Vagina (tissue), 2 donors: ENCODE measurements at places on chromosomes 1 and 21.

DNA sequence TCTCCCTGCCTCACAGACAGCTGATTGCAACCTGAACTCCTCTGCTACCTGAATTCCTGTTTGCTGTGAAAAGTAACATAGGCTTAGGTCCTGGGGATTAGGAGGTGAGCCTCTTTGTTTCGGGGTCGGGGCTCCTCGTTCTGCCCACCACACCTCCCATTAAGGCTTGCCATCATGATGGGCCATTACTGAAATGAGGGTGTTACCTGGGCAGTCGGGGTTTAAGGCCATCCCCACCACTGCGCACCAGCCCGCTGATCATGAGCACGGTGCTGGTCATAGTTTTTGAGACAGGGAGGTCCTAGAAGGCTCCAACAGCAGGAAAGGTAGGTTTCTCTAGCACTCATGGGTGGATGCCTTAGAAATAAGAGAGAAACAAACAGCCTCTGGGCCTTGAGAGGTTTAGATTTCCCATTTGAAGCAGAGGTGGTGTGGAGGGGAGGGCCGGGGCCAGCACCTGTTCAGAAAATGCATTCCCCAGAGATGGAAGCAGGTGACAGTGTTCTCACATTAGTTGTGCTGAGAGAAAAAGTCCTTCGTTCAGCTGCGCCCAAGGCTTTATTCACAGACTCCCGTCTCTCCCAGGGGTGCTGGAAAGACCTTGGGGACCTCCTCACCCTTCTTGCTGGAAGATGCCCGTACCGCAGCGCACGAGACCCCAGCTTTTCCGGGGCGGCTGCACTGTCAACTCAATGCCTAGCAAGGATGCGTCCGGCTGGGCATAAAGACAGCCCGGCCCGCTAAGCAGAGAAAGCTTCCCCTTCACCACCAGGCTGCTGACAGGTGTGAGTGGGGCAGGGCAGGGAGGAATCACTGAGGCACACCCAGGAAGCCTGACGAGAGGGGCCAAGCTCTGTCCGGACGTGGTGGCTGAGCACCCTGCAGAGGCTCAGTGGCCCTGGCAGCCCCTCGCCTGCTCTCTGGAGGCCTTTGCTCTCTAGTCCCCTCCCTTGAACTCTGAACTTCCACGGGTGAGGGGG, 125.5 kb downstream of the PGBD5 start:
- DNase-seq = no peak

- DNase-seq = no peak
Measured at GRCh38 chr1:166822385-166822784, 16.9 kb upstream of the POGK start.

DNA sequence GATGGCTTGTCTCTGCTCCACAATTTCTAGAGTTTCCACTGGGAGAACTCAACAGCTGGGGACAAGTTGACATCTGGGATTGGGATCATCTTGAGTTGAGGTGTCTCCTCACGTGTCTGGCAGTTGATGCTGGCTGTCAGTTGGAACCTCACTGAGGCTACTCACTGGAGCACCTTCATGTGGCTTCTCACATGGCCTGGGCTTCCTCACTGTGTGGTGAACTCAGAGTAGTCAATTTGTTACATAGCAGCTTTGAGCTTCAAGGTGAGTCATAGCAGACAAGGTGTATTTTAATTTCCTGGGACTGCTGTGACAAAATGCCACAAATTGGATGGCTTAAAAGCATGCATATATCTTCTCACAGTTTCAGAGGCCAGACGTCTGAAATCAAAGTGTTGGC, 44.0 kb downstream of the NTNG1 start:
- DNase-seq = no peak

DNA sequence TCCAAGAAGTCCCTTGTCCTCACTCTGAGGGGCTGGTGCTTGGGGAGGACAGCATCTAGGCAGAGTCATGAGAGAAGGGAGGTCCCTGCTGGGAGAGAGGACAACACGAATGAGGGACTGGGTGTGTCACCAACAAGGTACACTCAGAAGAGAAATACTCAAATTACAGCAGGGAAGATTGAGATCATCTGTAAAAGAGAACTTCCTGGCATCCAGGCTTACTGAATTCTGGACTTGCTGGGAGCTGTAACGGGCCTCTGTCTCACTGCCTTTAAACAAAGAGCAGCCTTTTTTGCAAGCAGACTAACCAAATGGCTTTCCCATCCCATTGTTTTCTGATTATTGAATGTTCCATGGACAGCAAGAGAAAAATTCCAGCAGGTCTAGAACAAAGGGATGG, 195.7 kb upstream of the RAB4A start:
- no peak for DNase-seq

DNA sequence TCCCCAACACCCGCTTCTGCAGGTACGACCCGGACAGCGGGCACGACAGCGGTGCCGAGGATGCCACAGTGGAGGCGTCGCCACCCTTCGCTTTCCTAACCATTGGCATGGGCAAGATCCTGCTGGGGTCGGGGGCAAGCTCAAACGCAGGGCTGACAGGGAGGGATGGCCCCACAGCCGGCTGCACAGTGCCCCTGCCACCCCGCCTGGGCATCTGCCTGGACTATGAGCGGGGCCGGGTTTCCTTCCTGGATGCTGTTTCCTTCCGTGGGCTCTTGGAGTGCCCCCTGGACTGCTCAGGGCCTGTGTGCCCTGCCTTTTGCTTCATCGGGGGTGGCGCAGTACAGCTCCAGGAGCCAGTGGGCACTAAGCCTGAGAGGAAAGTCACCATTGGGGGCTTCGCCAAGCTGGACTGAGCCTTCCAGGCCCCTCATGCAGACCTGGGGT, 10.1 kb downstream of the TRIM46 start:
- no peak for DNase-seq

- no peak for DNase-seq
Measured at GRCh38 chr1:215672482-215672881, 105.4 kb downstream of the KCTD3 start.

GRCh38 chr1:23574265-23574754, 15.0 kb upstream of the ID3 start:
- no peak for DNase-seq

- DNase-seq = no peak
Measured at GRCh38 chr1:81670286-81670685, 130.4 kb upstream of the ADGRL2 start.

DNA sequence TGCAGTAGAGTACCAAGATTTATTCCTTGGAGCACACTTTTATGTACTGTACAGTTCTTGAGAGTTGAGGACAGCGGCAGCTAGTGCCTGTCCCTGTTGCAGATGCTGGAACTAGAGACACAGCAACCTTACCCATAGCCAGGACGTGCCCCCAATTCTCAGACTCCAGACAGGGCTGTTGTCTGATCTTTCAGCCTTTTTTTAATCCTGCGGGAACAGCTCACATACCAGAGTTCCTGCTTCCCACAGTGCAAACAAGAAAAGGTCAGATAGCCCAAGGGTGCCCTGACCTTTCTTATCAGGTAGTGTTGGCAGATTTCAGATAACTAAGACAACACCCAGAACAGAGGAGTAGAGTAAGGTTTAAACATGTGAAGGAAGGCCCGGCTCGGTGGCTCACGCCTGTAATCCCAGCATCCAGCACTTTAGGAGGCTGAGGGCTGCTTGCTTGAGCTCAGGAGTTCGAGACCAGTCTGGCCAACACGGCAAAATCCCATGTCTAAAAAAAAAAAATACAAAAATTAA, 78.5 kb downstream of the DOP1B start:
- DNase-seq = no peak

GRCh38 chr1:246416261-246416660, 90.8 kb downstream of the SMYD3 start:
- no peak for DNase-seq

GRCh38 chr1:58726581-58726980, 26.7 kb upstream of the MYSM1 start:
- DNase-seq = no peak

DNA sequence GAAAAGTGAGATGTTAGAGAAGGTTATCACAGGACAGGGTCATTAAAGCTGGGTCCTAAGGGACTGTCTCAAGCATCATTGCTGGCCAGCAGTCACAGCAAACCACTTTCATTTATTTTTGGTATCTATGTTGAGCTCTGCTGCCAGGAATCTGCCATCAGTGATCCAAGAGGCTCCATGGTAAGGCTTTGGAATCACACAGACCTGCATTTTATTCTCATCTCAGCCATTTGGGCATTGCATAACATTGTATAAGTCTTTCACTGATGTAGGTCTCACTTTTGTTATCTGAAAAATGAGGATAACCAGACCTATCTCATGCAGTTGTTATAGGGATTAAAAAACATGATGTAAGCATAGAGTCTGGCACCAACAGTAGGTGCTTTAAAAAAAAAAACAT, 77.5 kb downstream of the OMA1 start:
- DNase-seq = no peak

GRCh38 chr1:186113461-186113860, 261.6 kb downstream of the TPR start:
- DNase-seq = no peak

DNA sequence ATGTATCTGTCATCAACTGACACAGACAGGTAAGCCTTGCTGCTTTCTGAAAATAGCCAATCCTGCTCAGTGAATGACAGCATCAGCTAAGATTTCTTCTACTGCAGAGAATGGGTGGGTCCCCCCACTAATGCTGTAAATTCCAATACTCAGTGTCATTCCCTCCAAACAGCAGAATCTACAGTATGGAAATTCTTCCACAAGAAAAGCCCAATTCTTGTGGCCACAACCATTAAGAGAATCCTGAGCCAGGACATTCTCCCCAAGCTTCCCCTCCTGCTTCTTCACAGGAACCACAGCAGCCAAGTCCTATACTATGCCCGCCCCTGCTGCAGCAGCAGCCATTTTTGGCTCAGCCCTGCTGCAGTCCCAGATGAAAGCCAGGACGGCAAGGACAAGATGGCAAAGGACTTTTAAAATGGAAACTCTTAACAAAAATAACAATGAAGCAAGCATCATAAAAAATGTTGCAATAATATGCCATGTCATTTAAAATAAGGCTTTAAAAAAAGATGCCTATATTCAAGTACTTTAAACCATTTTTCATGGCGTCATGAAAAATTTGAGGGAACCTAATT, 26.8 kb downstream of the EIF4G3 start:
- DNase-seq = no peak

DNA sequence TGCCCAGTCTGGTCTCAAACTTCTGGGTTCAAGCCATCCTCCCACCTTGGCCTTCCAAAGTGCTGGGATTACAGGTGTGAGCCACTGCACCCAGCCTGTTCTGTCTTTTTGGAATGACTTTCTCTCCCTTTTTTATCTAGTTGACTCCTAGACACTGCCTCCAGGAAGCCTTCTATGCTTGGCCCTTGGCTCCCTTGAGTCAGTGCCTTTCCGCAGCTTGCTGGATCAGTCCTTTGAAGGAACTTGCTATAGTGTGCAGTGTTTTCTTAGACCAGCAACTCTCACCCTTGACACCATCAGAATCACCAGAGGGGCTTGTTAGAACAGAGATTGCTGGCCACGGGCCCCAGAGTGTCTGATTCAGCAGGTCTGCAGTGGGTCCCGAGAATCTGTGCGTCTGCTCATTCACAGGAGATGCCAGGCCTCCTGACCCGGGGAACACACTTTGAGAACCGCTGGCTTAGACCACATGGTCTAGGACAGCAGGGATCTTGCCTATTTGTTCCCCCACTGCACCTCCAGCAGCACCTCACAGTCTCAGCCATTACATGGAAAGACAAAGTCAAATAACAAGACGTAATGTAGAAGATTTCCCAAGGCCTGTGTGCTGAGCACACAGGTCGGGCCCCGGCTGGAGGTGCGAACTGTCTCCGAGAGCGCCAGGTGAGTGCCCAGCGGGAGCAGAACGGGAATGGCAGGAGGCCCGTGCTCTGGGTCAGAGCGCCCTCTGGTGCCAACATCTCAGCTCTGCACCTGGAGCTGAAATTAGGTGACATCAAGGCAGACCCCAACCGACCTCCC, 27.4 kb upstream of the CTPS1 start:
- DNase-seq = no peak

- no peak for DNase-seq
Measured at GRCh38 chr1:245654460-245655050, 499.8 kb downstream of the KIF26B start.

DNA sequence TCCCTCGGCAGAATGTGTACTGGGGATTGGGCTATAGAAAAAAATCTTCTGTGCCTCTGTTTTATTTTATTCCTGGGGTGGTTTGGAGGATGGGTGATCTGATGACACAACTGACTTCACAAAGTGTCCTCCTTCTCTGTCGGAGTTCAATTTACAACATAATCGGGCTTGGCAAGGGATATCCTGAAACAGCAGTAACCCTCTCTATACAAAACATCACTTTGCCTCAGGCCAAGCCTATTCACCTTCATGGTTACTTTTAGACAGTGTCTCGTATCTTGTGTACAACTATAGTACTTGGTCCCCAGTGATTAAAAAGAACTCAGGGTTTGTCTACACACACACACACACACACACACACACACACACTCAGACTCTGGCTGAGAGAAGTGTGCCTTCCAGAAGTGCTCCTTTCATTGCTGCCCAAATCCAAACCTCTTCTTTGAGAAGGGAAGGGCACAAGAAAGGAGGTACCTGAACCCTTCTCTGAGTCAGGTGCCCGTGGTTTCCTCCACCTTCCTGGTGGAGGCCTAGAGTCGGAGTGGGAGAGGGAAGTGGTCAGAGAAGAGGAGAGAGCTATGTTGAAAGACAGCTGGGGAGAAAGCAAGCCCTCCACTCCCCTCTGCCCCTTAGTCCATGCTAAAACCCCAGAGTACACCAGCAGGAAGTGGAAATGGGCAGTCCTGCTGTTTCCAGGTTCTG, 62.4 kb upstream of the POU2F1 start:
- no peak for DNase-seq

GRCh38 chr1:175737451-175737850, 5.9 kb downstream of the TNR start:
- no peak for DNase-seq

DNA sequence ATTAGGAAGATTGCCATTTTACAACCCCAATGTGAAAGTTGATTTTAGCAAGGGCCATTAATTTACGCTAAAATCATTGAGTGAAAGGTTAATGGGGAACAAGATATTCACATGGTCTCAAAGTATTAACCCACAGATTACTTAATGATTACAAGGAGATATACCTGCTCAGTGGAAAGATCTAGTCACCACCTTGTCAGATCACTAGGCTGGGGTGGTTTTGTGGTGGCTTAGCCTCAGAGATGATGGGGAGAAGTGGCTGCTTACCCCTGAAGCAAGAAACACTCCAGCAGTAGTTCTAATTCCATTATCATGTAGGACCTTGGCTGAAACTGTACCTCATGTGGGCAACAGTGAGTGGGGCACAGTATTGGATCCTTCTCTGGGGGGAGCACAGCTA, 20.1 kb upstream of the TRIM33 start:
- DNase-seq = no peak

- no peak for DNase-seq
Measured at GRCh38 chr1:65626003-65626402, 166.7 kb upstream of the PDE4B start.

- DNase-seq = no peak
Measured at GRCh38 chr1:116352349-116352813, 20.7 kb upstream of the ATP1A1 start.

DNA sequence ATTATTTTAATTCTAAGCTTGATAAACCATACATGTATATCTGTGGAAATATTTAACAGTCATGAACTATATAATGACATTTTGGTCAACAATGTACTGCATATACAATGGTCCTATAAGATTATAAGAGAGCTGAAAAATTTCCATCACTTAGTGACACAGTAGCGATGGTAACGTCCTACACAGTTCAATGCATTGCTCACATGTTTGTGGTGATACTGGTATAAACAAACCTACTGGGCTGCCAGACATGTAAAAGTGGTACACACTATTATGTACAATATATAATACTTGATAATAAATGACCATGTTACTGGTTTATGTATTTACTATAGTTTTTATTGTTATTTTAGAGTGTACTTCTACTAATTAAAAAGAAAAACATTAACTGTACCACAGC, 841.9 kb downstream of the LTN1 start:
- no peak for DNase-seq

- DNase-seq = no peak
Measured at GRCh38 chr1:27438621-27439061, 46.2 kb downstream of the GPR3 start.
